ENCODE measurements at places on chromosomes 11 and 22.

DNA sequence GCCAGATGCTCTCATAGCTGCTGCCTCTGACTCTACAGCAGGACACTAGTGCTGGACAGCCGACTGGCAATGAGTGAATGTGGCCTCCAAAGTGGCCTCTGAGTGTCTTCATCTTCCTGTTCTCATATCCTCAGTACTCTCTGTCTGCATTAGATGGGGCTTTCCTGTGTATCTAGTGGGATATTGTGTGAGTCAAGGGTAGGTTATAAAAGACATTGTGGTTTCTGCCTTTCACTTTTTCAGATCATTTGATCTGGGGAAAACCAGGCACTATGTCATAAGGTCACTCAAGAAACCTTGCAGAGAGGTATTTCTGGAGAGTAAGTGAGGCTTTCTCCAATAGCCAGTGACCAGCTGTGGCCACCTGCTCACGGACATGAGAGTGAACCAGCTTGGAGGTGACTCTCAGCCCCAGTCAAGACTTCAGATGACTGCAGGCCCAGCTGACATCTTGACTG, 333.6 kb upstream of the NCAM1 start:
- no peak for DNase-seq

- DNase-seq = no peak
These were observed 369.3 kb downstream of the SOX6 start for GRCh38 chr11:15987046-15987445.

GRCh38 chr11:76077575-76078150, 128.6 kb downstream of the WNT11 start:
- no peak for DNase-seq

- DNase-seq = no peak
These were observed 332.0 kb upstream of the CCDC179 start for GRCh38 chr11:23192256-23192655.

GRCh38 chr22:29202212-29203192, 3.2 kb upstream of the EMID1 start:
- DNase-seq = peak; percentile 41

DNA sequence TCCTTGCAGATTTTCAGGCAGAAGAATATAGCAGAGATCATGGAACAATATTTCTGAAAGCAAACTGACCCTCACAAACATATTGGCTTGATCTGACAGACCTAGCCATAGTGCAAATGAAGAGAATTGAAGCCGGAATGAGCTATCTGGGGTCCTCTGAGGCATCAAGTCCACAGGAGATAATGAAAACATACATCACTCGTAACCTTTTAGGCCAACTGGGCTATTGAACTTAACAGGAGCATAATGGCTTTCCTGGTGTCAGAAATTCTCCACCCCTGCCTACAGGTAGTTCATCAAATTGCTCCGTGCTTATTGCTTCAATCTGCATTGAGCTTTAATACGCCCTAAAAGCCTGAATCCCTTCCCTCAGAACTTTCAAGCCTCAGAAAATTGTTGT, 1414.6 kb upstream of the TENM4 start:
- DNase-seq = no peak

- no peak for DNase-seq
These were observed 170.0 kb upstream of the PDGFD start for GRCh38 chr11:104333977-104334376.

DNA sequence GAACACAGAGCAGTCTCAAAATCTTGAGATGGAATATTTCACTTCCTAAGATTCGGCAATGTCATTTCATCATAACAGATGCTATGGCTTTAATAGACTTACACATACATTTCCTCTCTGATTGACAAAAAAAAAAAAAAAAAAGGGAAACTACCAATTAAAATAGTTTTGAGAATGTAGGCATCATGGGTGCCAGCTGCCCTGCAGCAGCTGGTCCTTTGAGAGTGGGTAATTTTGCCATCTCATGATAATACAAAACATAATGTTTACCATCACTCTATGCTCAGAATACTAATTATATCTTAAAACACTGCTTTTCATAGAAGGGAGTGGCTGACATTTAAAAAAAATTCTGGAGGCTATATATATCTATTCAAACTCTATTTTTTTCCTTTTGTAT, 775.6 kb upstream of the CCDC90B start:
- no peak for DNase-seq

DNA sequence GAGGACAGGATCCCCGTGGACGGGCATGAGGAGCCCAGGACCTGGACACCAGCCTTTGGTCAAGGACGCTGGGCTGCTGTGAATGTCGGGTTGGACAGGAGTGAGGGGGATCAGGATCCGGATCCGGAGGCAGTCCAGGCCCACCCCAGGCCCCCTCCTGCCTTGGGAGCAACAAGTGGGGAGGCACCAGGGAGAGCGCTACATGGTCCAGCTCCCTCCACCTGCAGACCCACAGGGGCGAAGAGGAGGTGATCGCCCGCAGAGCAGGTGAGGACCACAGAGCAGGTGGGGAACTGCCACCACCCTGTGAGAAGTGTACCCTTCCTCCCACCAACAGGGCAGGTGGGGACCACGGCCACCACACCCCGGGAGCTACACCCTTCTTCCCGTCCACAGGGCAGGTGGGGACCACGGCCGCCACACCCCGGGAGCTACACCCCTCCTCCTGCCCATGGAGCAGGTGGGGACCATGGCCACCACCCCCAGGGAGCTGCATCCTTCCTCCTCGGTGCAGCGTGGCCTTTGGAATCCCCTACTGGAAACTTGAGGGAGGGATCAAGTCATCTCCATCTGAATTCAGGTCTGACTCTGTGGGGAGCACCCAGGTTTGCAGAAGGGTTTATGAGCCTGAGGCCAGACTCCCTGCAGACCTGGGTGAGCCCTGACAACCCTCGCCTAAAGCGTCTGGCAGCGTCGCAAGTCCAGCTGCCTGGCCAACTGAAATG, 141.0 kb downstream of the BRD1 start:
- DNase-seq = no peak

DNA sequence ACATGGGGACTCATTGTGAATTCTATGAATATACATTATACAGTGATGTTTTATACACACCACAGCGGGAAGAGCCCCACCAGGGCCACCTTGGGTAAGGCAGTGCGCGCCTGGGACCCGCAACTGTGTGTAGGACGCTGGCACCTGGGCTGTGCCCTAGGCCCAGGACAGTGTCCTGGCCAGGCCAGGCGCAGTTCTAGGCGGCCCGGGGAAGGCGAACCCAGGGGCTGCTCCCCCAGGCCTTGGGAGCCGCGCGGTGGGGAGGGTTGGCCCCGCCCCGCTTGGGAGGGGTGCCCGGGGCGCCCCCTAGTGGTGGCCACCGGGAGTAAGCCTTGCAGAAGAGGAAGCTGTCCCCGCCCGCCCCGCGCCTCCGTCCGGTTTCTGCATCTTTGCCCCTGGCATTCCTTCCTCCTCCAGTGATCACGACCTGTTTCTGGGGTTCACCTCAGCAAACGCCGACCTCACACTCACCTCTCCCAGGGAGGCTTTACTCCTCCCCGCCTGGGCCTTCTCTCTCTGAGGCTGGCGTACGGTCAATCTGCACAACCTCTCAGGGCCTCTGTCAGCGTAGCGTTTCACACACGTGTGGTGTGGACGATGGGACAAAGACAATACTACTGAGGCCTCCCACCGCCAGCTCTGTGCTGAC, 9.5 kb upstream of the EHD1 start:
- peak; percentile 87 for DNase-seq

DNA sequence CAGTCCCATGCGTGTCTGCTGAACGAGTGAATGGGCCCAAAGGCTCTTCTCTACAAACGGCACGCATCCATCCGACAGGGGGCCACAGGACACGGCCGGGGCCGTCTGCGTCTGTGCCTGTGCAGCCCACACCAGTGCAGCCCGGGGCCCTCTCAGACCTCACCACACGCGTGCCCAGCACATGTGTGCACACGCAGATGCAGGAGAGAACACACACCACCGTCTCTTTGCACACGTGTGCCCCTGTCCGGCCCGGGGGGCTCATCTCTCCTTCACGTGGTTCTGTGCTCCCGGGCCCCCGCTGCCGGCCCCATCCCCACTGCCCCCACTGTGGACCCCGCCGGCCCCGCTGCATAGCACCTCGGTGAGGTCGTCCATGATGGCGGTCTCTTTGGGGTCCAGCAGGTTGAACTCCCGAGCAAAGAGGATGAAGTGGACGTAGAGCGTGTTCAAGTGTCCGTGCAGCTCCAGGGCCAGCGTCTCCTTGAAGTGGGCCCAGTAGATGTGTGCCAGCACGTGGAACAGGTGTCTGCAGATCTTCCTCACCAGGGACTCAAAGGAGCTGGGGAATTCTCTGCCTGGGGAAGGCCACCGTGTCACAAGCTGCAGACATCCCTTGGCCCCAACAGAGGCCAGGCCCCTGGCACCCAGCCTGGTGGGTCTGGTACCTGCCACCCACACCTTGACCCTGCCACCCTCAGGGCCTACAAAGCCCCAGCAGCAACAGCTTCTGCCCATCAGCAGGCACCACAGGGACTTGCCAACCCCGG, 16.5 kb downstream of the MOB2 start:
- no peak for DNase-seq

DNA sequence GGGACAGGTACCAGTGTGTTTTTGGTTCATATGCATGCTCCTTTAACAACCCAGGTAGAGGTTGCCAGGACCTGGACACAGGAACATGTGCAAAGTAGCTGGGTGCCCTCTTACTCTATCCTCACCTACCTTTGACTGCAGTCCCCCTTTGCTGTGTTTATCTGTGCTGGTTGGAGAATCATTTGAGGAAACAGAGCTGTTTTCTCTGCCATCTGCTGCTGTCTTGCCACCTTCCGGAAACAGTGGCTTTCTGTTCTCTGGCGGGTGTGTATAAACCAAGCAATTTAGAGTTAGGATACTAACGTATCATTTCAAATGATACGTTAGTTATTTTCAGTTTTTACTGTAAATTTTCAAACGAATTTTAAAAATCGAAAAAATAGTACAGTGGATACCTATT, 171.9 kb upstream of the TTC12 start:
- no peak for DNase-seq

- DNase-seq = no peak
These were observed 196.3 kb downstream of the BUD13 start for GRCh38 chr11:116576526-116576925.

GRCh38 chr11:31870609-31871309, 59.6 kb upstream of the PAX6 start:
- DNase-seq = peak; percentile 17

- no peak for DNase-seq
These were observed 31.1 kb downstream of the UQCR10 start for GRCh38 chr22:29798318-29798717.

DNA sequence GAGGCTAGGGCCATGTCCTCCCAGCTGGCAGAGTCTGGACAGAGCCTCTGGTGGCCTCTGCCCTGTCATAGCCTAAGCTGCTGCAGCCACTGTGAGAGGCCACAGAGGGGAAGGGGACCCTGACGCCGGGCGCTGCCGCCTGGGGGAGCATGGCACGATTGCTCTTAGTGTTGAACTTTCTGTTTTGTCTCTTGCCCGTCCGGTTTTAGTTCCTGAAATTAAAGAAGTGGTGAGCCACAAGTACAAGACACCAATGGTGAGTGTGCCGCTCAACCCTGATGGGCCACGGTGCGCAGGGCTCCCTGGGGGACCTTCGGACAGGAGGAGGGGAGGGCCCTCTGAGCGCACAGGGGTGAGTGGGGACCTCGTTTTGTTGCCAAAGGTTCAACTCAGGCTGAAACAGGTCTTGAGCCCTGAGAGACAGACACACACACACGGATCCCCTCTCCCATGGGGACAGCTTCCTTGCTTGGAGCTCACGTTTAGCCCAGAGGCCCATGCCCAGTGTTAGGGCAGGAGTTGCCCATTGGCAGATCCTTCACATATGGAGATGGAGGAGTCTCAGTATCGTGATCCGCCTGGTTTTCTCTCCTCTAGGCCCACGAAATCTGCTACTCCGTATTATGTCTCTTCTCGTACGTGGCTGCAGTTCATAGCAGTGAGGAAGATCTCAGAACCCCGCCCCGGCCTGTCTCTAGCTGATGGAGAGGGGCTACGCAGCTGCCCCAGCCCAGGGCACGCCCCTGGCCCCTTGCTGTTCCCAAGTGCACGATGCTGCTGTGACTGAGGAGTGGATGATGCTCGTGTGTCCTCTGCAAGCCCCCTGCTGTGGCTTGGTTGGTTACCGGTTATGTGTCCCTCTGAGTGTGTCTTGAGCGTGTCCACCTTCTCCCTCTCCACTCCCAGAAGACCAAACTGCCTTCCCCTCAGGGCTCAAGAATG, 23.8 kb downstream of the MYBPC3 start:
- no peak for DNase-seq

GRCh38 chr11:95088946-95089619, 563 bp upstream of the ENDOD1 start:
- DNase-seq = peak; percentile 42

- DNase-seq = no peak
These were observed 225.6 kb upstream of the E2F8 start for GRCh38 chr11:19466314-19466713.

All from CD4-positive, alpha-beta T cell treated with Interleukin-12 subunit alpha and Interleukin-12 subunit beta, for 1 hour (primary cell).